ENCODE measurements at places on chromosomes 6 and 20. TPM values are rescaled to one million over a fixed set of nuclear protein-coding genes. Genes with fewer than 3 reads are reported as not detected.

PRSS16 gene
- total RNA-seq, result not detected

SRMS gene
- total RNA-seq, result not detected

VNN1 gene
- not detected for total RNA-seq

MRAP2 gene
- total RNA-seq, result 0.17 TPM

PPP1R16B gene
- total RNA-seq, result under 0.01 TPM

OR2H1 gene
- not detected for total RNA-seq

DNA sequence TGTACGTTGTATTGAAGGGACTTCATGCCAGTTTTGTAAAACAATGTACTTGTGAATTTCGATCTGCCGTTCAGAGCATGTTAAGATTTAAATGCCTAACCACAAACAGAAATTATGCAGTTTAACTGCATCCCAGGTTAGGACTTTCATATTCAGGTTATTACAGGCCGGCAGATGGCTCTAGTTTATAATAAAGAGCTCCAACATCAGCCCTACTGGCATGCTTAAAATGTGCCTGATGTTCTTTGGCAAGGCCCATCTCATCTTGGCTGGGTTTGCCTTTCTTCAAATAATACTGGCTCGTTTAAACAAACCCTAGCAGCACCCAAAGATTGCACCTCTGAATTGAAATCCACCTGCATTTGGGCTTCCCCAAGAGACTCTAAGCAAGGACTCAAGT lies 169.3 kb upstream of the RIN2 start:
- H3K4me1 ChIP-seq, result no peaks in the 10 kb centered on the region
- no peaks in the 10 kb centered on the region for H3K36me3 ChIP-seq
- DNase-seq, result no peak
- no peaks in the 10 kb centered on the region for H3K27me3 ChIP-seq
- H3K4me3 ChIP-seq, result no peak overlapping the region
- no peak overlapping the region for H3K27ac ChIP-seq

DNA sequence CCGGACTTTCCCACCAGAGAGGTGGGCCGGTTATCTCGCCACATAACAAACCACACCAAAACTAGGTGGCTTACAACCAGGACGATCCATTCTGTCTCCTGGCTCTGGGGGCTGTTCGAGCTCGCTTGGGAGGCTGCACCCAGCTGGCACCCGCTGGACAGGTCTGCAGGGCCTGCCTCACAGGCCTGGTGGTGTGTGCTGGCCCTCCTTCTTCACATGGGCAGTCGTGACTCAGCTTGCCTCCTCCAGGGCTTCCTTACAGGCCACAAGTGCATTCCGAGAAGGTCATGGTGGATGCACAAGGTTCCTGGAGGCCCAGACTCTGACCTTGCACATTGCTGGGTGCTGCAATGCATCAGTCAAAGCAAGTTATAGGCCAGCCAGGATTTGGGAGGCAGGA lies 34.2 kb downstream of the FOXF2 start:
- H3K27ac ChIP-seq, result no peak overlapping the region
- DNase-seq, result no peak
- H3K4me3 ChIP-seq, result no peak overlapping the region
- no peaks in the 10 kb centered on the region for H3K27me3 ChIP-seq
- H3K36me3 ChIP-seq, result no peaks in the 10 kb centered on the region

DNA sequence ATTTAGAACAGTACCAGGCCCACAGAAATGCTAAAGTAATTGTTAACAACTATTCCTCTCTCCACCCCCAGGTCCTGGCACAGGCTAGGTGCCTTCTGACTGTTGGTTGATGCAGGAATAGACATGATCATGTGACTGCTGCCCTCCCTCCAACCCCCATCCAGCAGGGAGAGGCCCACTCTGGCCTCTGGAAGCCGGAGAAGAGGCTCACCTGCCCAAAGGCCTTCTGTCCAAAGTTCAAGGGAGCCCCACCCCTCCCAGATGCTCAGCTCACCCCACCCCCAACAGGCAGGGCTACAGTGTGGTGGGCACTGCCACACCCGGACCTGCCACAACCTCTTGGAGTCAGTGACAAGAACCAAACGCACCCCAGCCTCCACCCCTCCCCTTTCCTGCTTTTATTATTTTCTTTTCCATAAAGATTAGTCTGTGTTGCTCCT lies 26.9 kb upstream of the FOXP4 start:
- no peak overlapping the region for H3K27ac ChIP-seq
- DNase-seq, result no peak
- H3K4me3 ChIP-seq, result no peak overlapping the region
- H3K27me3 ChIP-seq, result peaks cover 17% of the 10 kb centered on the region

GRCh38 chr6:128738112-128738511 lies 144.8 kb upstream of the LAMA2 start:
- no peak overlapping the region for H3K4me3 ChIP-seq
- H3K36me3 ChIP-seq, result no peaks in the 10 kb centered on the region
- no peak for DNase-seq
- no peak overlapping the region for H3K27ac ChIP-seq
- H3K27me3 ChIP-seq, result no peaks in the 10 kb centered on the region
- no peaks in the 10 kb centered on the region for H3K4me1 ChIP-seq

DNA sequence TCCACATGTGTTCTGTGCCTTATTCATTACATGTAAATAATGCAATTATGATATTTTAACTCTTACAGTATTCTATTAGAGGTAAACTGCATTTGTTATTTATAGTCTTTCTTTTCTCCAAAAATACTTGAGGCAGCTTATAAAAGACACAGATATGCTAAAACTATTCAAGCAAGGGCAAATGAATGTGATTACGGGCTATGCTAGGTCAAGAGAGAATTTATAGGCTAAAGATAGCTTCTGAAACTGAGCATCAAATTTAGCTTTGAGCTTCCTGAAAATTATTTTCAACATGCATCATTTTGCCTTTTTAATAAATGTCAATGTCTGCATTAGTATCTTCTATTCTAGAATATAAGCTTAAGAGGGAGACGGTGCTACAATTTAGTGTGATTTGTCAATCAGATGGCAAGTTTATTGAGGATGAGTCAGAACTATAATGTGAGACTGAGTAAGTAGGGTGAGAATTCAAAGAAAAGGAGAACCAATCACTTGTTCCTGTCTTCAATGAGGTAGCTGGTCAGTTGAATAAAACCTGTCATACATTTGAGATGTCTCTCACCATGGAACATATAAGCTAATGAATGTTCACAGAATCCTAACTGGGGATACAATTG lies 669.4 kb upstream of the CITED2 start:
- H3K27me3 ChIP-seq, result no peaks in the 10 kb centered on the region
- H3K4me1 ChIP-seq, result peaks cover 6% of the 10 kb centered on the region
- H3K4me3 ChIP-seq, result no peak overlapping the region
- no peak overlapping the region for H3K27ac ChIP-seq

- no peaks in the 10 kb centered on the region for H3K4me1 ChIP-seq
- DNase-seq, result no peak
- no peaks in the 10 kb centered on the region for H3K27me3 ChIP-seq
These were observed 36.3 kb upstream of the NRSN1 start for GRCh38 chr6:24089736-24090135.

DNA sequence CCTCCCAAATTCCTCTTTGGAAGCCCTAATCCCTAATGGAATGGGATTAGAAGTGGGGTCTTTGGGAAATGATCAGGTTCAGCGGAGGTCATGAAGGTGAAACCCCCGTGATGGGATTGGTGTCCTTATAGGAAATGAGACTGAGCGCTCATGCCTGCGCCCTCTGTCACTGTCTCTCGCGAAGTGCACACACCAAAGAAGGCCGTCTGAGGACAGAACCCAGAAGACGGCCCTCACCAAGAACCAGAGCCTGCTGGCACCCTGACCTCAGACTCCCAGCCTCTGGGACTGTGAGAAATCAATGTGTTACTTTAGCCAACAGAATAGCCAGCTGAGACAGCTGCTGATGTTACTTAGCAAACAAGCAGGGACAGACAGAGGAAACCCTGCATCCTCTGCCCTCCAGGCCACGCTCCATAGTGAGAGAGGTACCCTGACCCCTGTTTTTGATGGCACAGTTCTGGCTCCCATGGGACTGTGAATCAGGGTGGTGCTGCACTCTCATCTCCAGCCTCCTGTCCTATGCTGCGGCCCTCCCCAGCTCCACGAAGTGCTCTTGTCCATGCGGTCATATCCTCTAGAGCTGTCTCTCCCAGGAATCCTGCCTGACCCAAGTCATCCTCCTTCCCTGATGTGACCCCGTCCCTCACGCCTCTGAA lies 369.3 kb downstream of the ZFAND3 start:
- H3K27ac ChIP-seq, result no peak overlapping the region
- no peaks in the 10 kb centered on the region for H3K27me3 ChIP-seq
- no peaks in the 10 kb centered on the region for H3K4me1 ChIP-seq
- no peak overlapping the region for H3K4me3 ChIP-seq
- no peak for DNase-seq

DNA sequence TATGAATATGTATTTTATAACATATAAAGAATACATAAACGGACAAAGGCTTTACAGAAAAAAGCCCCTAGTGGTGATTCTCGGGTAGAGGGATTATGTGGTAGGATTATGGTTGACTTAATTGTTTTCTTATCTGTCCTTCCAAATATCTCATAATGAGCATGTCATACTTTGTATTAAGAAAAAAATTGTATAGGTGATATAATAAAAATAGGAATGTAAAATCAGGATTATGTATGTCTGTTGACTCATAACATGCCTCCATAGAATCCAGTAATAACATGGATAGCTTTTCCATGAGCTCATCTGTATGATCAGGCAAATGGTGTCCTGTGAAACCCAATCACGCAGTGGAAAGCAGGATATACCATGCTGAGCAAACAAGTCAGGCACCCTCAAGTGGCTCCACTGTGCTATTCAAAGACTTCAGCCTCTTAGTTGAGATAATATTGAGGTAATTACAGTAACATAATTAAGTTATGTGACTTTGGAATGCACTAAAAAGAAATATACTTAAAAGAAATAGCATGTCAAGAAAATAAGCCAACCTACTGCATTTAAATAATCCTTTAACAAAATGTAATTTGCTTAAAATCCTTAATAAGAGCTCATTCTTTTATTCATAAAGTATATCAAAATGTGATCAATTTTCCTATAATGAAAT lies 39.6 kb upstream of the PRELID3B start:
- peak; percentile 68 for DNase-seq
- H3K4me1 ChIP-seq, result no peaks in the 10 kb centered on the region
- H3K27me3 ChIP-seq, result no peaks in the 10 kb centered on the region
- no peak overlapping the region for H3K4me3 ChIP-seq
- H3K36me3 ChIP-seq, result no peaks in the 10 kb centered on the region
- no peak overlapping the region for H3K27ac ChIP-seq

DNA sequence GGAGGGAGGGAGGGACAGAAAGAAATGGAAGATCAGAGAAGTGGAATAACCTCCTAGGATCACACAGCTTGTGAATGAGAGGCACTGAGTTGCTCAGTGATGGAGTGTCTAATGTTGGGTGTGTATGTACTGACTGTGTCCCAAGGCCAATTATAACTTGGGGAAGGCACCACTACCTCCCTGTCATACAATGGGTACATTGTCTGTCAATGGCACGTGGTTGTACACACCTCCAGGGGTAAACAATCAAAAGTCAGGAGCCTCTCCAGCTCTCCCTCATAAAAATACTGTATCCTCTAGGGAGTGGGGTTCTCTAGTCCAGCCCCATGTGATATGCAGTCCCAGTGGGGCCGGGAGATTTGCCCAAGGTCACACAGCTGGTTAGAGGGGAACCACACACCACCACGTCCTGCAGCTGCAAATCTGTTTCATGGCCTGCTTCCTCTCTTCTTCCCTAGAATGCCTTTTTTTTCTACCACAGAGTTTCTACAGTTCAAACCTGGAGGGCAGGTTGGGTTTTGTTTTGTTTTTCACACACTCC lies 112.5 kb downstream of the SNX5 start:
- H3K36me3 ChIP-seq, result no peaks in the 10 kb centered on the region
- H3K4me3 ChIP-seq, result no peak overlapping the region
- H3K27ac ChIP-seq, result no peak overlapping the region
- H3K4me1 ChIP-seq, result peaks cover 10% of the 10 kb centered on the region

GRCh38 chr20:51750037-51750769 lies 18.0 kb downstream of the ATP9A start:
- H3K36me3 ChIP-seq, result no peaks in the 10 kb centered on the region
- H3K27ac ChIP-seq, result peak overlapping the region; percentile 89
- peak; percentile 92 for DNase-seq
- peaks cover 22% of the 10 kb centered on the region for H3K4me1 ChIP-seq
- no peaks in the 10 kb centered on the region for H3K27me3 ChIP-seq

GRCh38 chr6:7909323-7910276 lies 988 bp downstream of the TXNDC5 start:
- peak overlapping the region; percentile 78 for H3K27ac ChIP-seq
- peak overlapping the region; percentile 65 for H3K4me3 ChIP-seq
- H3K4me1 ChIP-seq, result peaks cover 4% of the 10 kb centered on the region
- H3K36me3 ChIP-seq, result no peaks in the 10 kb centered on the region
- peaks cover 9% of the 10 kb centered on the region for H3K27me3 ChIP-seq
- peak; percentile 48 for DNase-seq

DNA sequence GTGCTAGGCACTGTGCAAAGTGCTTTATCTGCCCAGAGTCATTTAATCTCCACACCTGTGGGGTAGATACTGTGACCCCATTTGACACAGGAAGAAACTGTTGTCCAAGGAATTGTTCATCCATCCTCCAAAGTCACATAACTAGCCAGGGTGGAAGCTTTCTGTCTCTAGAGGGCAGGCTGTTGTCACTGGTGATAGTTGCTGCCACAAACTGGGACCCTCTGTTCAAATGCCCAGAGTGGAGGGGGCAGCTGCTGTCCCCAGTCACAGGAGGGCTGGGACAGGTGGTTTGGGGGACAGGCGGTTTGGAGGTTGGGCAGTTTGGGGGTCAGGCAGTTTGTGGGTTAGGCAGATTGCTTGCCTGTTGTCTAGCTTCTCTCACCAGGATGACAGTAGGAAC lies 16.1 kb upstream of the TMEM242 start:
- no peak for DNase-seq
- H3K4me1 ChIP-seq, result no peaks in the 10 kb centered on the region
- no peaks in the 10 kb centered on the region for H3K36me3 ChIP-seq
- H3K4me3 ChIP-seq, result no peak overlapping the region

- H3K36me3 ChIP-seq, result no peaks in the 10 kb centered on the region
- DNase-seq, result no peak
- H3K4me1 ChIP-seq, result no peaks in the 10 kb centered on the region
- H3K27me3 ChIP-seq, result peaks cover 4% of the 10 kb centered on the region
These were observed 119.2 kb downstream of the NFATC2 start for GRCh38 chr20:51423290-51423667.

DNA sequence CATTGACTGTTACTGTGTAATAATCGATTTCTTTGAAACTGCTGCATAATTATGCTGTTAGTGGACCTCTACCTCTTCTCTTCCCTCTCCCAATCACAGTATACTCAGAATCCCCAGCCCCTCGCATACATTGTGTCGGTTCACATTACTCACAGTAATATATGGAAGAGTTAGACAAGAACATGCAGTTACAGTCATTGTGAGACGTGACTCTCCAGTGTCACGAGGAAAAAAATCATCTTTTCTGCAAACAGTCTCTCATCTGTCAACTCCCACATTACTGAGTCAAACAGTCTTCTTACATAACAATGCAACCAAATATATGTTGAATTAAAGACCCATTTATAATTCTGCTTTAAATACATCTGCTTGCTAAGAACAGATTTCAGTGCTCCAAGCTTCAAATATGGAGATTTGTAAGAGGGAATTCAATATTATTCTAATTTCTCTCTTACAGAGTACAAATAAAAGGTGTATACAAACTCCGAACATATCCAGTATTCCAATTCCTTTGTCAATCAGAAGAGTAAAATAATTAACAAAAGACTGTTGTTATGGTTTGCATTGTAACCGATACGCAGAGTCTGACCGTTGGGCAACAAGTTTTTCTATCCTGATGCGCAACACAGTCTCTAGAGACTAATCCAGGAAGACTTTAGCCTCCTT lies 113.3 kb downstream of the TMEM242 start:
- DNase-seq, result no peak
- peaks cover 1% of the 10 kb centered on the region for H3K36me3 ChIP-seq
- no peaks in the 10 kb centered on the region for H3K4me1 ChIP-seq
- no peak overlapping the region for H3K4me3 ChIP-seq
